SK-N-DZ (cell line): ENCODE measurements at places on chromosomes 5 and 9.

DNA sequence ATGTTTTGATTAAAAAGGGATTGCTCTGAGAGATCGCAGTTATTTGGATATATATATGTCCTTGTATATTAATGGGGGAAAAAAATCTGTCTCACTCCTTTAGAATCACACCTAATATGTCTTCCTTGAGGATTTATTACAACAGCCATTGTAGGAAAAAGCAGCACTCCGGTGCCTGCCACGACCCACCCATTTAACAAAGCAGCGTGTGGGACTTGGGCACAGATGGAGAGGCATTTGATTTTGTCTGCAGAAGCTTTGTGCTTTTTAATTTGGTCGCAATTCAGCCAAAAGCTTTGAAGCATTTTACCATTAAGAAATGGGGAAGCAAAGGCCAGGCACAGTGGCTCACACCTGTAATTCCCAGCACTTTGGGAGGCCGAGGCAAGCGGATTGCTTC, 159.2 kb downstream of the SMARCA2 start:
- DNase-seq, result no peak

- DNase-seq, result no peak
Observed at GRCh38 chr9:34096751-34097150, 29.7 kb downstream of the DCAF12 start.

GRCh38 chr5:120527251-120527650, 63.2 kb downstream of the PRR16 start:
- DNase-seq, result peak; percentile 39

DNA sequence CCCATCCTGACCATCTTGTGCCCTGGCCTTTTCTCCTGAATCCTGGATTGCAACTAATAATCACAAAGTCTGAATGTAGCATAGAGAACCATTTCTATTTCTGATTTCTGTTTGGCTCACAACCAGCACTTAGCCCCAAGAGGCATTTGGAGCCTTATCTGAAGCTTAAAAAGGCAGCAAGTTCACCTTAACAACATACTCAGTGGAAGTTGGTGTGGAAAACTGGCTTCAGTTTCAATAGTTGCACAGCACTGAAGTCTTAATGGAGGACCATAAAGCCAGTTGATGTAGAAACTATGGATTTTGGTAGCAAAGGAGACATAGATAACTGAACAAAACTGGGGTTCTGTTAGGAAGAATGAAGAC, 574.1 kb downstream of the PSAT1 start:
- no peak for DNase-seq

DNA sequence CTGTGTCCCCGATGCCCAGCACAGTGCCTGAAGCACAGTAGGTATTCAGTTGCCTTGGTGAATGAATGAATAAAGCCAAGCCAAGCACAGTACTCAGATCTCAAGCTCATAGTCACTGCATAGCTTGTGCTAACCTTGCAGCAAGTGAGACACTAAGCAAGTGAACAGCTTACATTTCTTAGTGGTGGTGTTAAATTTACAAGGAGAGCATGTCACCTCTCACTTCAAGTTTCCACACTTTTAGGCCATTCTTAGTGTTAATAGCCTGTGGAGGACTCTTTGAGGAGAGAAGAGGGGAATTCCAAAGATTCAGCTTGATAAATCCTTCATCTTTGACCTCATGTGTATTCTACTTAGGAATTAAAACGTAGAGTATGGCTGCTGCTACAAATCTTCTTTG, 104.7 kb downstream of the C9orf152 start:
- DNase-seq, result no peak

DNA sequence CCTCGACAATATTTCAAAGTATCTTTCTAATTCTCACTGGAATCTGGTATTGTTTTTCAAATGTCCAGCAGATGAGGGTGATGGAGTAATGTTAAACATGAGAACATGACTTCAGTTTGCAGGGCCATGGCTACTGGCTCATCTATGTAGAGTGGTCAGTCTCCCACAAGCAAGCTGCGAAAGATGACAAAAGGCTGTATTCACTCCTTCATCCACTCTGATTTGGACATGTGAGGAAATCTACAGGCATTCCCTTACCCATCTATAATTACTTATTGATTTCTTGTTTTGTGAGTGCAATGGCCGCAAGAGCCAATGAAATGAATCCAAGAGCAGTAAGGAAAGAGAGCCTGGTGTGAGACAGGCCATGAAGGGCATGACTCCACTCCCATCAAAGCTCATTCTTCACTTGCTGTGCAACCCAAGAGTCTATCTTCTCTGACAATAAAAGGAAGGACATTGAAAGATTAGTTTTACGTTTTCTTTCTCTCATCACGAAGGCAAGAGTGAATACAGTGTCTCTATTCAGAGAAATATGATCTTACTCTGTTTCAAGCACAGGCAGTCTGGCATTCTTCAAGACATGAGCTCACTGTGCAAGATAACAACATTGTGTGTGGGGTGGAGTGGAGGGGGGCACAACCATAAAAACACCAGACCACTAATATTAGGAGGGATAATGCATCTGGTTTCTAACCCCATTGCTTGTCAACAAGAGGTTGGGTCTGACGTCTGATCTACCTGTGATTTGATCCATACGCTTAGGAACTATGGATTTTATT, 249.6 kb upstream of the DAP start:
- peak; percentile 83 for DNase-seq

DNA sequence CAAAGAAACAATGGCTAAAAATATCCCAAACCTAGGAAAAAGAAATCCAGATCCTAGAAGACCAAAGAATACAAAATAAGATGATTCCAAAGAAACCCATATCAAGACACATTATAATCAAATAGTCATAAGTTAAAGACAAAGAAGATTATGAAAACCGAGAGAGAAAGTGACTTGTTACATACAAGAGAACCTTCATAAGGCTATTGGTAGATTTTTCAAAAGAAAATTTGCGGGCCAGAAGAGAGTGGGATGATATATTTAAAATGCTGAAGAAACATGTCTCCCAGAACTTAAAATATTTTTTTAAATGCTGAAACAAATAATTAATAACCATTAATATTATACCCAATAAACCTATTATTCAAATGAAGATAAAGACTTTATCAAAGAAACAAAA, 687.3 kb downstream of the TLE4 start:
- DNase-seq, result no peak

- DNase-seq, result no peak
Observed at GRCh38 chr9:115884846-115885245, 268.7 kb upstream of the PAPPA start.

DNA sequence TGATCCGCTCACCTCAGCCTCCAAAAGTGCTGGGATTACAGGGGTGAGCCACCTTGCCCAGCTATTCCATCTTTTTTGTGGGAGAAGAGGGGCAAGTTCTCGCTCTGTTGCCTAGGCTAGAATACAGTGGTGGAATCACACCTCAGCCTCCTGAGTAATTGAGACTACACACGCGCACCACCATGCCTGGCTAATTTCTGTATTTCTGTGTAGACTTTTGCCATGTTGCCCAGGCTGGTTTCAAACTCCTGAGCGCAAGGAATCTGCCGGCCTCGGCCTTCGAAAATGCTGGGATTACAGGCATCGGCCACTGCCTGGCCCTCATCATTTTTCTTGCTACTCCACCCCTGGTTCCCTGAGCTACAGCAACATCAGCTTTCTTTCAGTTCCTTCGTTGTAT, 2.8 kb upstream of the NOL6 start:
- no peak for DNase-seq

GRCh38 chr5:39448506-39449128, 23.8 kb upstream of the DAB2 start:
- DNase-seq, result no peak

DNA sequence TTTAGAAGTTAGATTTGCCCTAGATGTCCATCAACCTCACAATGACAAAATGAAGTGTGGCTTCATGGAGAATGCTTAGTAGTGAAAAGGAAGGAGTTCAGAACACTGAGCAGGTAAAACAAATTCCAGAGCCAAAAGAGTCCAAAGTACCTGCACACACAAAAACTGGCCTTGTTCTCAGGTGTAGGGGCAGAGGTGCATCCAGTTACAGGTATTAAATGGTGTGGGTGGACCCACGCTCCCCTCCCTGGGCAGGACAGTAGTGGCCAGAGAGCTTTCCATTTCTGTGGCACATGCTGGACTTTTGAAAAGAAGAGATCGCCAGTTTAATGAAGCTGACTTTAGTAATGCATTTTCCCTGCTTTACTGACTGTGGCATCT, 47.2 kb downstream of the SECISBP2 start:
- DNase-seq, result no peak

- no peak for DNase-seq
Observed at GRCh38 chr5:136030956-136031611, 2.3 kb downstream of the TGFBI start.
